Thymus (tissue), 14 donors: ENCODE measurements at places on chromosomes 6 and 20. TPM values are rescaled to one million over a fixed set of nuclear protein-coding genes. Genes with fewer than 3 reads are reported as not detected.

DNA sequence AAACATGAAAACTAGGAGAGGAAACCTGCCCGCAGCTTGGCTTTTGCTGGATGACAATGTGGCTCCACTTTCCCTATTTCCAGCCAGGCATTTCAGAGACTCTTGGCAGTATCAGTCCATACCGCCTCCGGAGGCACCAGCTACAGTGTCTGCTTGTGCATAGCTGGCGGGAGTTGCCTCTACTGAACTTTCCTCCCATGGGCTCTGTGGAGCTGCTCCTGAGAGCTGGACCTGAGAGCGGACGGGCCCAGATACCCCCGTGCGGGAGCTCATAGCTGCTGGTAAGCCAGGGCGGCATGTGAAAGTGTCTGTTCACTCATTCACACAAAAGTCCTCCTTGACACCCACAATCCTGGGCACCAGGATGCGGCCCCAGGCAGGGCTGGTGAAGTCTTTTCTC is 130.3 kb upstream of the PMEPA1 start:
- H3K4me3 ChIP-seq, result no peak overlapping the region
- no peaks in the 10 kb centered on the region for H3K36me3 ChIP-seq
- H3K27me3 ChIP-seq, result no peaks in the 10 kb centered on the region
- no peaks in the 10 kb centered on the region for H3K4me1 ChIP-seq

DNA sequence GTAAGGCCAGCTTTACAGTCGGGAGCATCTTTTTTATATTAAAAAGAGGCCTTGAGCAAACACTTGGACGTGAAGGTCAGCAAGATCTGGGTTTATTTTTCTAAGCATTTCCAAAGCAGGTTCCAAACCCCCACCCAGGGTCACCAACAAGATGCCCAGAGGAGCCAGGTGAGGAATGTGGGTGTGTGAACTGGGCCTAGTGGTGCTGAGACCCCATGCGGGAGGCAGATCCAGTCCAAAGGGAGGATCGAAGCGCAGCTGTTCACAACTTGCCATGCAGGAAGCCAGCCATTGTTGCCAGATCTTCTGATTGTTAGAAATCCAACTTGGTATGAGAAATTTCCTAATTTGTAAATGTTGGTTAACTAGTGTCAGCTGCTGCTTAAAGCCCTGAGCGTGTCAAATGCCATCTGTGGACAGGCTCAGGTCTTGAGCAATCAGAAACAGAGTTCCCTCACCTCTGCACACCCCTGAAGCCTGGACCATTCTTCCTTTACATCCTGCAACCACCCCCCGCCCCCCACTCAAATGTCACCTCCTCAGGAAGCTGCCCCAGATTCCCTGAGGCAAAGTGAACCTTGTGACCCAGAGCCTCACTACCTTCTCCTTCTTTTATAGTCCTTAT is 46.5 kb downstream of the NFATC2 start:
- H3K4me3 ChIP-seq, result no peak overlapping the region
- H3K27me3 ChIP-seq, result peaks cover 19% of the 10 kb centered on the region
- DNase-seq, result no peak
- H3K4me1 ChIP-seq, result peaks cover 34% of the 10 kb centered on the region
- H3K27ac ChIP-seq, result no peak overlapping the region
- no peaks in the 10 kb centered on the region for H3K36me3 ChIP-seq

- no peak overlapping the region for H3K27ac ChIP-seq
- no peak for DNase-seq
- H3K4me1 ChIP-seq, result peaks cover 3% of the 10 kb centered on the region
- no peak overlapping the region for H3K4me3 ChIP-seq
- H3K36me3 ChIP-seq, result no peaks in the 10 kb centered on the region
- H3K27me3 ChIP-seq, result peaks cover 7% of the 10 kb centered on the region
Measured at GRCh38 chr20:3431109-3431508, 23.6 kb upstream of the DNAAF9 start.

GRCh38 chr6:23335894-23336293 is 766.5 kb downstream of the HDGFL1 start:
- H3K4me1 ChIP-seq, result no peaks in the 10 kb centered on the region
- no peaks in the 10 kb centered on the region for H3K36me3 ChIP-seq

DNA sequence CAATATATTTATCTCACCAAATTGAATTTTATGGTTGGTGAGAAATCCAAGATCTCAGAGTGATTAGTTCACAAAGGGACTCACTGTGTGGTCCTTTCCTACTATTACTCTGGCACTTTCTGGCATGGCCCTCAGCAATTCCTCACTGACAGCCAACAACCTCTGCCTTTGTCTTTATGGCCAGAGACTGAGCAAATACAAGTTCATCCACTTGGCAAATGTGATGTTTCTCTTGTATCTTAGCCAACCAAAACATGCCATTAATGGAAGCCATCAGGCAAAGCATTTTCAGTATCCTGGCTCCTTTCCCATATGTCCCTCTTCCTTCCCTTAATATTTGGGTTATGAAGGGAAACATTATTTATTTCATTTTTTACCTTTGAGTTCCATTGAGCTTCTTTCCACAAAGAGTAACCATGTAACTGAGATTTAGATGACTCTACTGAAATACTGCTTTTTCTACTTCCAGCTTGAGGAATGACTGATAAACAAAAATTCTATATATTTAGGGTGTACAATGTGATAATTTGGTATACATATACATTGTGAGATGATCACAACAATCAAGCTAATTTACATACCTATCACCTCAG is 30.8 kb upstream of the SMLR1 start:
- DNase-seq, result no peak
- no peaks in the 10 kb centered on the region for H3K27me3 ChIP-seq
- no peak overlapping the region for H3K4me3 ChIP-seq
- no peaks in the 10 kb centered on the region for H3K4me1 ChIP-seq
- H3K27ac ChIP-seq, result no peak overlapping the region

- no peaks in the 10 kb centered on the region for H3K36me3 ChIP-seq
- H3K27me3 ChIP-seq, result no peaks in the 10 kb centered on the region
- DNase-seq, result no peak
- no peak overlapping the region for H3K4me3 ChIP-seq
- no peaks in the 10 kb centered on the region for H3K4me1 ChIP-seq
Measured at GRCh38 chr6:112480553-112480952, 133.4 kb downstream of the RFPL4B start.

SUMO4 gene
- 1.2 TPM for total RNA-seq

NRSN1 gene
- total RNA-seq, result 0.05 TPM

CBLN4 gene
- 0.05 TPM for total RNA-seq

CNR1 gene
- total RNA-seq, result 0.90 TPM
